ENCODE measurements at places on chromosomes 6 and 20.

- DNase-seq, result no peak
These were observed 172.3 kb downstream of the TRIM27 start for GRCh38 chr6:28751514-28751913.

GRCh38 chr6:129967427-129967826 is 51.0 kb upstream of the L3MBTL3 start:
- DNase-seq, result no peak

DNA sequence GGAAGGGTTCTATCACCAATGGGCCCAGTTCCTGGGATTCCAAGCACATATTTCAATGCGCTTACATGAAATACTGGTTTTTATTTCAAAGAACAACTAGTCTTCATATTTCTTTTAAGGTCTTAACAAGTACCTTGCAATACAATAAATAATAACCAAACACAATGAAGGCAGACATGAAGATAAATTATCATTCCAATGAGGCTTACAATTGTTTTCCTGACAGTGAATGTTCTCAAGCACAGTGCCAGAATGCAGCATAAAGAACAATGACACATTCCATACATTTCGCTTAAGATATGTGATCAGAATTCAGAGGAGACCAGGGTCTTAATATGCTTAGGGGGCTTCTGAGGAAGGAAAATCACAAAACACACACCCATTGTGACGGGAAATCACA is 26.3 kb downstream of the RAMACL start:
- no peak for DNase-seq

DNA sequence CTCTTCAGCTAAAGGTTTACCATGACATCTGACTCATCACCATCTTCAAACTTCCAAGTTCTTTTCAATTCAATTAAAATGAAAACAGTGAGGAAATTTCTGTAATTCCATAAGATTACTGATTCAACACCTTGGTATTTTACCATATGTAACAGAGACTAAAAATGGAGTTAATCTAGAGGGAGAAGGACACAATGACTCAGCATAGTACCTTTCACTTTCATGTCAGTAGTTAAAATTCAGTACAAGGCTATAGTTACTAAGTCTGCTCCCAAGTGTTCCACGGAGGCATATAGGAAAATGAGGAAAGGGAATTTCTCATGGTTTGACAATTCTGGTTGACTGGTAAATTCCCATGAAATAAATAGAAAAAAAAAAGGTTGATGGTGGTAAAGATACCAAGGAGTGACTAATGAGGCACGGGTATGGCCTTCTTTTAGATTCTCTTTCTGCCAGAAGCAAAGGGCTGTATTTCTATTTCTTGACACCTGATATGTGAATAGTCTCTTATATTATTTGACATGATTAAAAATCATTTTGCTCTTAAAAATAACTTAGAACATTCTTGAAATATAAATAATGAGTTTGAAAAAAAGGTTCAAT is 526.7 kb upstream of the ADGRB3 start:
- DNase-seq, result no peak

GRCh38 chr20:38197217-38197616 is 32.1 kb upstream of the TGM2 start:
- DNase-seq, result no peak

- DNase-seq, result no peak
These were observed 117.2 kb upstream of the THBS2 start for GRCh38 chr6:169370666-169371343.

DNA sequence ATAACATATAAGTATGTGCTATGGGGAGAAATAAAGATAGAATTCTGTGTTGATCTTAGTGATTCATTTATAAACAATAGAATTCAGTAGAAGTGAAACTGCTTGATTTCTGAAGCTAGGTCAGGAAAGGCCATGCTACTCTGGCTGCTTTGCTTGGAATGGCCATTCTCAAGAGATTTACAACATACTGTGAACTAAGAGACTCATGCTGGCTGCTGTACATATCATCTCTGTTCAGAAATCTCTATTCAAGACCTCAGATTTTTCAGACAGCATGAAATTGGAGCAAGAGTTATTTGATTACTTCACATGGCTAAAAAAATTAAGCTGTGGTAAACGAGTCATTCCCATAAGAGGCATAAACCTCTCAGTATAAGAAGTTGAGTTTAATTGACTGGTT is 662.6 kb downstream of the BCKDHB start:
- peak; percentile 15 for DNase-seq

DNA sequence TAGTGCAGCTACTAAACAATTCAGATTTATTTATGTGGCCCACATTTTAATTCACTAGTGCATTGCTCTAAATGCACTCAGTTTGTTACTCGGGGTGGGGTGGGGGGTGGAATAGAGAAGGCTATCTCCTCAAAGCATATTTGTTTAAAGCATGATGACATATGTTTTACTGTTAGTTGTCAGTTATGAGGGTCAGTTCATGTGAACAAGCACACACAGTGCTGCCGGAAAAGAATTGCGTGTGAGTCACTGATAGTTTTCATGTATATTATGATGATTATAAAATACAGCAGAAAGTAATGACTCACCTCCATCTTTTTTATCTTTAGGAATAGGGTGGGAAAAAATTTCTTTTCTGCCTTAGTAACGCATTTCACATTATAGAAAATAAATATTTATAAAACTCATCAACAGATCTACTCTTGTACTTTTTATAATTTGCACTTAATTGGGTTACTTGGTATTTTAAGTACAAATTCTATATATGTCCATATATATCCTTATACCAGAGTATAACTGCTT is 42.2 kb upstream of the STXBP5 start:
- DNase-seq, result no peak

DNA sequence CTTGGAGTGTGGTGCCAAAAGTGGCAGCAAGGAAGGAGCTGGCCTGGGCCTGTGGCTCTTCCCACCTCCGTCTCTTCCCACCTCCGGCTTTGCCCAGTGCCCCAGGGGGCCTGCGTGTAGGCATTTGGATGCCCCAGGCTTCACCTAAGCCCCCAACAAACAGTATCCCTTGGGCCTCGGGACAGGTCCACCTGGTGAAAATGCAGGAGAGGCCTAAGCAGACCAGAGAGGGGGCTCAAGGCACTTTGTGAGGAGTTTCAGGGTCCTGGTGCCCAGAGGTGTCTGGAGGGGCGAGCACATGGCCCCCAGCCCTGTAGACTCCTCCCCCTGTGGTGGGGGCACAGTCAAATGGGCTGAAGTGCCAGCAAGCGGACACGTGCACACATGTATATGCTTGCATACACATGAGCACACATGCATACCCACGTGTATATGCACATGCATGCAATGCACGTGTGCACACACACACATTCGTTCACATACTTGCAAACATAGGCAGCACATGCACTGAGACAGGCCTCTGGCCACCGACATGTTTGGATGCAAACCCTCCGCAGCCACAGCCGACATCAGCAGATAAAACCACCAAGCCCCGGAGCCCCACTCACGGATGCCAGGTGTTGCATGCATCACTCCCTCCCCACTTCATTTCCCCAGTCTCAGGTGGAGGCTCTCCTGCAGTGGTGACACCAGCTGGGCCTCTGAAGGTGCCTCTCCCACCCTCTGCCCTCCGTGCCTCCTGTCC is 124.5 kb downstream of the TAF4 start:
- DNase-seq, result no peak

DNA sequence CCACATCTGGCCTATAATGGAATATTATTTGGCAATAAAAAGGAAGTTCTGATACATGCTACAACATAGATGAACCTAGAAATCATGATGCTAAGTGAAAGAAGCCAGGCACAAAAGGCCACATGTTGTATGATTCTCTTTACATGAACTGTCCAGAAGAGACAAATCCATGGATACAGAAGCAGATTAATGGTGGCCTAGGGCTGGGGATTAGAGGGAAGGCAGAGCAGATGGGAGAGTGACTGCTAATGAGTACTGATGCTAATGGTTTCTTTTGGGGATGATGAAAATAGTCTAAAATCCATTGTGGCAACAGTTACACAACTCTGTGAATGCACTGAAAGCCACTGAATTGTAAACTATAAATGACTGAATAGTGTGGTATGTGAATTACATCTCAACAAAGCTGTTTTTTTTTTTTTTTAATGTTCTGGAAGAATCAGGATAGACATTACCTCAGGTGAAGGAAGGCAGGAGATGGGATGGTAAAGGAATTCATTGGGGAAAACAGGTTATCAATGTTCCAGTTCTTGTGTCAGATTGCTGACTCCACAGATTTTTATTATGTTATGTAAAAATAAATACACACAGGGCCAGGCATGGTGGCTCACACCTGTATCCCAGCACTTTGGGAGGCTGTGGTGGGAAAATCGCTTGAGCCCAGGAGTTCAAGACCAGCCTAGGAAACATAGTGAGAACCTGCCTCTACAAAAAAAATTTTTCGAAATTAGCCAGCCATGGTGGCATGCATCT is 8.9 kb upstream of the SOX12 start:
- DNase-seq, result no peak

DNA sequence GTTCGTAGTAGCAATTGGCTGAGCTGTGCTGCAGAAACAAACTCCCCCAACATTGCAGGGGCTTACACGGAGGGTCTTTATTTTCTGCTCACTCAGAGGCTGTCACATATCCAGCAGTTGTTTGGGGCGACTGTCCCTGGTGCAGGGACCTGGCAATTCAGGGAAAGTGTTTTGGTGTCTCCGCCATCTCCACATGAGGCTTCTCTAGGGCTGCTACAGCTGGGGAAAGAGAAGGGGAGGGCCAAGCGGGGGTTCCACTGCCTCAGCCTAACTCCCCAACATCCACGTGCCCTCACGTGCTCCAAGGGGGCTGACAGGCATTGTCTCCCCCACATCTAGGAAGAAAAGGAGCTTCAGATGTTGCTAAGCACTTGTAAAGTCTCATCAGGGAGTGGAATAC is 61.3 kb upstream of the NXT1 start:
- no peak for DNase-seq

- peak; percentile 33 for DNase-seq
These were observed 24.0 kb upstream of the HDAC2 start for GRCh38 chr6:113994934-113995342.

Measured in hindlimb muscle (tissue), 1 donor.